ENCODE measurements at places on chromosomes 3 and 15.

- no peak for DNase-seq
Measured at GRCh38 chr3:121648219-121648958, 12.3 kb downstream of the HCLS1 start.

- DNase-seq: no peak
Measured at GRCh38 chr3:181487236-181487978, 224.3 kb upstream of the SOX2 start.

DNA sequence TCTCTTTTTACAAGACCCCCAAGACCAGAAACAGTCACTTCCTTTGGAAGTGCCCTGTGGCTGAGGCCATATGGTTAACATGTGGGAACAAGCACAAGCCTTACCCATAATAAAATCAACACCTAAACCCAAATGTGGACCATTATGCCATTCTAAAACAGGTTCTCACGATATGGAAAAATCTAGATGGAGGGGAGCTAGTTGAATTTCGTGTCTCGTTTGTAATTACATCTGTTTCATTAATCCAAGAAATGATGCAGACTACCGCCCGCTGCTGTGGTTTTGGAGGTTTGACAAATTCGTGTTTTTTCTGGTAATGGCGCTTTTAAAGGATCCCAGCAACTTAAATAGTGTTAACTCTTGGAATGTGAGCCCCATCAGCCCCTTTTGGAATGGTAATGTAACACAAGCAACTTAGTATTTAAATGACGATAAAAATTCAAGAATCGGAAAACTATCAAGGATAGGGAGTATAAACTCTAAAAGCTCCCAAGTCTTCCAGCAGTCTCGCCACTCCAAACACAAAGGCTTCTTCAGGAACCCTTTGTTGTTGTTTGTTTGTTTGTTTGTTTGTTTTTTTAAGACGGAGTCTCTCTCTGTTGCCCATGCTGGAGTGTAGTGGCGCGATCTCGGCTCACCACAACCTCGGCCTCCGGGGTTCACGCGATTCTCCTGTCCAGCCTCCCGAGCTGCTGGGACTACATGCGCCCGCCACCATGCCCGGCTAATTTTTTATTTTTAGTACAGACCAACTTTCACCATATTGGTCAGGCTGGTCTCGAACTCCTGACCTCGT lies 1.1 kb downstream of the CNBP start:
- no peak for DNase-seq

GRCh38 chr15:88512078-88512477 lies 34.4 kb downstream of the DET1 start:
- DNase-seq: no peak
